Kidney (tissue), 22 donors: ENCODE measurements at places on chromosomes 16 and 17. TPM values are rescaled to one million over a fixed set of nuclear protein-coding genes. Genes with fewer than 3 reads are reported as not detected.

EVPLL gene
- total RNA-seq = 1.2 TPM

DNA sequence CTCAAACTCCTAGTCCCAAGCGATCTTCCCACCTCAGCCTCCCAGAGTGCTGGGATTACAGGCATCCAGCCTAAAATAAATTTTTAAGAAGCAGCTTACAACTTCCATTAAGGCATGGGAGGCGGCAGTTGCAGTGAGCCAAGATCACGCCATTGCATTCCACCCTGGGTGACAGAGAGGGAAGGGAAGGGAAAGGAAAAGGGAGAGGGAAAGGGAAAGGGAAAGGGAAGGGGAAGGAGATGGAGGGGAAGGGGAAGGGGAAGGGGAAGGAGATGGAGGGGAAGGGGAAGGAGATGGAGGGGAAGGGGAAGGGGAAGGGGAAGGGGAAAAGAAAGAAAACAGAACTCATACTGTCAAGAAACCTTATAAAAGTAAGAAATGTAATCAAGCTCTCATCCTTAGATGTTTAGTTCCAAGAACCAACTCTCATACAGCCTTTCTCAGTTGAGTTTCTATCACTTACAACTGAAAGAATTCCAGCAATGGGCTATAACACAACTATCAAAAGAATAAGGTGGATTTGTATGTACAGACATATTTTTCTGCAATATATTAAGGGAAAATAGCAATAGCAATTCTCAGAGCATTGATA lies 43.1 kb downstream of the SHCBP1 start:
- no peak overlapping the region for H3K27ac ChIP-seq
- DNase-seq = no peak
- H3K36me3 ChIP-seq = no peaks in the 10 kb centered on the region
- H3K27me3 ChIP-seq = no peaks in the 10 kb centered on the region

DNA sequence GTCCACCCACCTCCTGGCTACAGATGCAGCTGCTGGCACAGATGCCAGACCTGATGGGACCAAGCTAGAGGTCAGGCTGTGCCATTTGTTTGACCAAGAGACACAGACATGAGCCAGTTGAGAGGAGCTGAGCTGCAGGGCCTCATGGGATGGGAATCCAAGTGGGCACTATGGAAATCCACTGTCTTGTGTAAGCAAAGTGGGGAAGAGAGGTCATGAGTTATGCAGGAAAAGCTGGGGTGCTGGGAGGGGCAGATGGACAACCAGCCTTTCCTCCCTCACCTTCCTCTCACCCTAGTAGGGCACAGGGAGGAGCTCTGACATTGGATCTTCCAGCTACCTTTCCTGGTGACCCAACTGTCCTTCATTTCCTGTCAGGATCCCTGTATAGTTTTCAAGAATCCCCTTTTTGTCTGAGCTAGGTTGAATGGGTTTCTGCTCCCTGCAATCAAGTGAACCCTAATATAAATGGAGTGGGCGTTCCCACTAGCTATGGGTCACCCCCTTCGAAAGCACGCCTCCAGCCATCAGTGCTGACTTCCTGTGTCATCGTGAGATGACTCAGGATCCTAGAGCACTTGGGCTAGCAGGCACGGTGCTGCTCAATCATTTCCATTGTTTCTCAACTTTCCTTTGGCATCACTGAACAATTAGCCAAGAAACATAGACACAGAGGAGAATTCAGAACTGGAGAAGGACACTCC lies 13.6 kb downstream of the ATPAF2 start:
- no peak overlapping the region for H3K27ac ChIP-seq
- H3K4me3 ChIP-seq = no peak overlapping the region
- peaks cover 14% of the 10 kb centered on the region for H3K36me3 ChIP-seq
- no peak for DNase-seq
- no peaks in the 10 kb centered on the region for H3K4me1 ChIP-seq

- H3K36me3 ChIP-seq = no peaks in the 10 kb centered on the region
- H3K27ac ChIP-seq = no peak overlapping the region
- H3K27me3 ChIP-seq = no peaks in the 10 kb centered on the region
- no peak overlapping the region for H3K4me3 ChIP-seq
- H3K4me1 ChIP-seq = no peaks in the 10 kb centered on the region
- no peak for DNase-seq
Measured at GRCh38 chr16:22859925-22860324, 46.0 kb downstream of the HS3ST2 start.

CHST5 gene
- total RNA-seq = 0.13 TPM
